Testis (tissue), 5 donors: ENCODE measurements at places on chromosomes 7 and 10. TPM values are rescaled to one million over a fixed set of nuclear protein-coding genes. Genes with fewer than 3 reads are reported as not detected.

GRCh38 chr7:111672901-111673300 lies 110.6 kb upstream of the IMMP2L start:
- no peak for DNase-seq
- H3K27me3 ChIP-seq = no peaks in the 10 kb centered on the region
- no peaks in the 10 kb centered on the region for H3K36me3 ChIP-seq

- DNase-seq = no peak
- no peak overlapping the region for H3K4me3 ChIP-seq
These were observed 1153.8 kb upstream of the C7orf33 start for GRCh38 chr7:147436718-147437117.

- H3K36me3 ChIP-seq = no peaks in the 10 kb centered on the region
- H3K4me1 ChIP-seq = no peaks in the 10 kb centered on the region
- no peak for DNase-seq
- no peak overlapping the region for H3K27ac ChIP-seq
These were observed 63.2 kb downstream of the NHLRC2 start for GRCh38 chr10:113917636-113918035.

- no peaks in the 10 kb centered on the region for H3K27me3 ChIP-seq
- DNase-seq = no peak
- no peak overlapping the region for H3K27ac ChIP-seq
- H3K4me1 ChIP-seq = no peaks in the 10 kb centered on the region
- H3K36me3 ChIP-seq = no peaks in the 10 kb centered on the region
These were observed 212.3 kb upstream of the SLC26A5 start for GRCh38 chr7:103658055-103659005.

DNA sequence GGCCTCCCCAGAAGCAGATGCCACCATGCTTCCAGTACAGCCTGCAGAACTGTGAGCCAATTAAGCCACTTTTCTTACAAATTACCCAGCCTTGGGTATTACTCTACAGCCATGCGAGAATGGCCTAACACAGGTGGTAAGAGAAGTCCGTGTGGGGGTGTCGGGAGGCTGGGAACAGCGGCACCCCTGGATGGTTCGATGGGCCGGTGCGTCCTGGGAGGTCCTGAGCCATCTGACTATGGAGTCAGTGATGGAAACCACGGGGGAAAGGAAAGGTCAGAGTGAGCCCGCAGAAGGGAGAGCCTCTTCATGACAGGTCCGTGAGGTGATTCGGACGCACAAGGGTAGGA lies 2.5 kb upstream of the PTPRN2 start:
- no peaks in the 10 kb centered on the region for H3K36me3 ChIP-seq
- DNase-seq = no peak
- H3K4me3 ChIP-seq = no peak overlapping the region
- no peak overlapping the region for H3K27ac ChIP-seq
- H3K4me1 ChIP-seq = peaks cover 13% of the 10 kb centered on the region

DNA sequence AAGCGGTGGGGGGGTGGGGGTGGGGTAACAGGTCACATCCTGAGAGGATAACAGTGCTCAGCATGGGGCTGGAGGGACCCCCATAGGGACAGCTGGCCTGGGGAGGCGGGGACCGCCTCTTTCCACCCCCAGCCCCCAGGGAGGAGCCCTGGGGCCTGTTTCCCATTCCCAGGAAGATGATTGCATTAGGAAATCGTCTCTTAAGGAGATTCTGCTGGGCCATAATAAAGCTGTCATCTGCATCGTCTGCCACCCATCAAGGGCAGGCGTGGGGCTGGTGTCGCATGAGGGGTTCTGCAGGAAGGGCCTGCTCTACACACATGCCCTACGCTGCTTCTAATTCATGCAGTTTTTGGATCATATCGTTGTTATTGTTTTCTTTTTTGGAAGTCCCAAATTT lies 17.2 kb downstream of the RET start:
- H3K4me1 ChIP-seq = no peaks in the 10 kb centered on the region
- no peak overlapping the region for H3K4me3 ChIP-seq
- no peaks in the 10 kb centered on the region for H3K27me3 ChIP-seq
- no peak overlapping the region for H3K27ac ChIP-seq
- DNase-seq = no peak

- H3K4me3 ChIP-seq = peak overlapping the region; percentile 55
- H3K27ac ChIP-seq = peak overlapping the region; percentile 36
- no peaks in the 10 kb centered on the region for H3K36me3 ChIP-seq
- DNase-seq = peak; percentile 65
- no peaks in the 10 kb centered on the region for H3K27me3 ChIP-seq
These were observed 38.0 kb upstream of the TARP start for GRCh38 chr7:38311329-38311937.

DNA sequence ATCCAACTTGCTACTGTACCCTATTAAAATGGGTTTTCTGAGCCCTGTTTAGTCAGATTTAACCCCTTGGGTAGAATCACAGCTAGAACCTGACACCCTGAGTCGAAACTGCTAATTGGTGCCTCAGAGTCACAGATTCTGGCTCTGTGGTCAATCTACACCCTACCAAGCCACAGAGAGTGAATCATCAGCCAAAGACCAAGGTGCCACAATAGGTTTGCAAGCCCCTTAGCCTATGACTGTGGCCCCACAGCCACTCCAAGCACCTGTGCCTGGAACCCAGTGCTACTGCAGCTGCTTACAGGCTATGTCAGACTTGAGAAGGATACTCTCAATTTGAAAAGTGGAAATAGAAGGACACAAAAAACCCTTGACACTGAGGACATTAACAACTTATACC lies 202.8 kb upstream of the KCND2 start:
- H3K4me1 ChIP-seq = no peaks in the 10 kb centered on the region
- no peaks in the 10 kb centered on the region for H3K27me3 ChIP-seq
- no peak overlapping the region for H3K27ac ChIP-seq
- no peak overlapping the region for H3K4me3 ChIP-seq

DNA sequence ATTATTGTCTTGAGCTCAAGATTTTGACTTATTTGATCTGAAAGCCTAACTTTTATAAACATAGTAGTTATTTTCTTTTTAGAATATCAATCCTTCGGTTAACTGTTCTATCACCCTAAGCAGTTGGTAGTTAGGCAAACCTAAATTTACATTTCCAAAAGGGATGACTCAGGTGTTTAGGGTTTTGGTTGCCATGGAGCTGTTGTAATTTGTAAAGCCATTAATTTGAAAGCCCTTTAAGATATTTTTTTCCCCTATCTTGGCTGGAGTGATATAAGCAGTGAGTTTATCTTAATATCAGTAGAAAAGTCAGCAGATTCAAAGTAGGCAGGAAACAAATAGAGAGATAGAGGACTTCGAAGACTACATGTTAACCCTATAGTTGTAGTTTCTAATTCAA lies 1472.6 kb upstream of the CELF2 start:
- no peaks in the 10 kb centered on the region for H3K27me3 ChIP-seq
- no peaks in the 10 kb centered on the region for H3K4me1 ChIP-seq
- H3K27ac ChIP-seq = no peak overlapping the region

DNA sequence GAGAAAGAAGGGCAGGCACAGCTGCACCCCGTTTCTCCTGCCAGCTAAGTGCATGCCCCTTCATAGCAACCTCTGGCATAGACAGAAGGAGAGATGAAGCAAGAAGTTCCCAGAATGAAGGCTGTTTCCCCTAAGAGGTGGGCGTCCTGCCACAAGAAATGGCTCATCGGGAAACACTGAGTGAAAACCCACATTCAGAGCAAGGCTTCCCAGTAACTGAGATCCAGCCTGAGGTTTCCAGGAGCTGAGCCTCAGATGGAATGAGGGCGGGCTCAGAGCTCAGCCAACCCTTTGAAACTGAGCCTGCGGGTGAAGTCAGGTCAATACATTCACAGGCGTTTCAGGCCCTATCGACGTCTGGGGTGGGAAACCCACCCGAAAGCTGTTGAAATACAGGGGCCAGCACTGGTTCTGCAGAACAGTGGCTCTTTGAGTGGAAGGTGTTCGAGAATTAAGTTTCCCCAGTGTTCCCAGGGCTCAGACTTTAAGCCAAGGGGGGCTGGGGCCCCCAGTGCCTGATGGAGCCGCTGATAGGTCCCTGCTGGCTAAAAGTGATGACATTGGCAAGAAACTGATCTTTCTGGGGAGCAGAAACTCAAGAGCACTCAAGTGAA lies 510.2 kb downstream of the RPS24 start:
- H3K36me3 ChIP-seq = no peaks in the 10 kb centered on the region
- no peaks in the 10 kb centered on the region for H3K27me3 ChIP-seq
- peak; percentile 72 for DNase-seq
- H3K4me1 ChIP-seq = no peaks in the 10 kb centered on the region
- H3K27ac ChIP-seq = no peak overlapping the region

DNA sequence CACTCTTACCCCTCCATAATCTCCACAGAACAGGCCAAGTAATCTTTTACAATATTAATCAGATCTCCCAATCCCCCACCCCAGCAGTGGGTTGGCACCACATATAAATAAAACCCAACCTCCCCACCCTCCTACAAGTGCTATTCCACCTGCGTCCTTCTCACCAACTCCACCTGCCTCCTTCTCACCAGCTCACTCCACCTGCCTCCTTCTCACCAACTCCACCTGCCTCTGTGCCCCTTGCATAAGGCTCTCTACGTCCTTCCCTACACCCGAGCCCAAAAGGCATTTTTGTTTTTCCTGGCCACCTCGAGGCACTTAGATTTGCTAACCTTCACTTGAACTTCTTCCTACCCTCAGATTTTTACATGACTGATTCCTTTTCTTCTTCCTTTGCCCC lies 89.7 kb downstream of the ATE1 start:
- no peaks in the 10 kb centered on the region for H3K4me1 ChIP-seq
- no peak overlapping the region for H3K27ac ChIP-seq
- H3K36me3 ChIP-seq = no peaks in the 10 kb centered on the region
- no peak overlapping the region for H3K4me3 ChIP-seq
- no peaks in the 10 kb centered on the region for H3K27me3 ChIP-seq

DNA sequence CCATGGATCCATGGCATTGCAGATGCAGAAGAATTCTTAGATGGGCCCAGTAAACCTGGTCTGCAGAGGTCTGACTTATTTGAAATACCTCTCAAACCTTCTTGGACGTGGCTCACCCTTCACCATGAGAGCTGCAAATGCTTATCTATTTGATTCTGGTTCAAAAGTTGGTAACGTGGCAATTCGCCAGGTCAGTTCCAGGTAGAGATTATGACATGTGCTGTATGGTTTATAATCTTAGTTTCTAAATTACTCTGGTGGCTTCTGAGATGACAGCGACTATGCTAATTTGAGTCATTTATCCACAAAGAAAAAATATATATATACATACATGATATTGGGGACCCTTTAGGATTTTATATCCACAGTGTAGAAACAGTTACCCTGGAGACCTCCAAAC lies 68.8 kb downstream of the NRP1 start:
- no peaks in the 10 kb centered on the region for H3K27me3 ChIP-seq
- no peak overlapping the region for H3K27ac ChIP-seq
- H3K4me3 ChIP-seq = no peak overlapping the region
- no peaks in the 10 kb centered on the region for H3K36me3 ChIP-seq
- no peak for DNase-seq

DNA sequence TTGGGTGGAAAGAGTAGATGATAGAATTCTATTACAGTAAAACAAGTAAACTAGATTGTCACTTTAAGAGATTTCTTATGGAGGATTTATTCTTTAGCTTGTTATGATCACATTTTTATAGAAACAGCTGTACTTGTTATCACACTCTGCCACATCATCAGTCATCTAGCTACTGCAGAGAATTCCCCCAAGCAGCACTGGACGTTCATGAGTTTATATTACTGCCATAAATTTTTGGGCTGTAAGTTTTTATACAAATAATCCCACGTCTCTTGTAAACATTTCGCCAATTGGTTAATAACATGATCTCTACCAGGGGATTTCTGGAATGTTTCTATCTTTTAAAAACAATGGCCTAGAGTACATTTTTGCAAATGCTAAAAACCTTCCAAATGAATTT lies 238.8 kb downstream of the POLR1F start:
- H3K4me3 ChIP-seq = no peak overlapping the region
- H3K27me3 ChIP-seq = no peaks in the 10 kb centered on the region
- DNase-seq = no peak
- H3K36me3 ChIP-seq = no peaks in the 10 kb centered on the region

DNA sequence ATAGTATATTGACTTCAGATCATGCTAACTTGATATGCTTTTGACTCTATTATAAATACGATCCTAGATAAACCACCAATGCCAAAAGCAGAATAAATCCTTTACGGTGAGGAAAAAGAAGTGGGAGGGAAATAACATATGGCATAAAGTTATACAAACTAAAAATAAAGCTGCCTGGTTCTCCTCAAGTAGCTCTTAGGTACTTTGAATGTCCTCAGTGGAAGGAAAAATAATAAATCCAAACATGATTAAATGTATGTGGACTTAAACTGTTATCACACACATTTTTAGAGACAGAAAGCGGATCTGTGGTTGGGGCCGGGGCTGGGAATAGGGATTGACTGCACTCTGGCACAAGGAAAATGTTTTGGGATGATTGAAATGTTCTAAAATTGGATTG lies 23.6 kb downstream of the EEPD1 start:
- H3K27me3 ChIP-seq = no peaks in the 10 kb centered on the region
- no peak for DNase-seq
- H3K4me1 ChIP-seq = peaks cover 5% of the 10 kb centered on the region
- no peak overlapping the region for H3K4me3 ChIP-seq
- H3K27ac ChIP-seq = peak overlapping the region; percentile 76

GRCh38 chr7:30254248-30254647 lies 30.1 kb upstream of the ZNRF2 start:
- no peak overlapping the region for H3K27ac ChIP-seq
- H3K36me3 ChIP-seq = no peaks in the 10 kb centered on the region
- H3K4me1 ChIP-seq = peaks cover 3% of the 10 kb centered on the region
- DNase-seq = no peak

DNA sequence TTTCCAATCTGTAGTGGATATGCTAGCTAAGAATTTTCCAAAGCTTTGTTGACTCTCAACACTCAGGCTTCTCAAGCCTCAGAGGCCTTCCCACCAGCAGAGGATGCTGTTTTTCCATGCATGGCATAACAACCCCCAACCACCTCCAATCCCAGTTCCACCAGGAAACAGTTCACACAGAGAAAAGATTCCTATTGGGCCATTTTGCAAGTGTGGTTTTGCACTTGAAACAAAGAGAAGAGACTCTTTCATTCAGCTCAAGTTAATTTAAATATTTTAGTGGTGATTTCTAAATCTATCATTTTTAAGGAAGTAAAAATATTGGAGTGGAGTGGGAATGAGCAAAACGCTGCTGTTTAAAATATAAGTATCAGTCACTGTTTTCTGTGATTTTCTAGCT lies 105.6 kb upstream of the COL1A2 start:
- no peaks in the 10 kb centered on the region for H3K4me1 ChIP-seq
- no peak overlapping the region for H3K4me3 ChIP-seq
- H3K36me3 ChIP-seq = no peaks in the 10 kb centered on the region
- H3K27me3 ChIP-seq = no peaks in the 10 kb centered on the region
- DNase-seq = peak; percentile 87

DNA sequence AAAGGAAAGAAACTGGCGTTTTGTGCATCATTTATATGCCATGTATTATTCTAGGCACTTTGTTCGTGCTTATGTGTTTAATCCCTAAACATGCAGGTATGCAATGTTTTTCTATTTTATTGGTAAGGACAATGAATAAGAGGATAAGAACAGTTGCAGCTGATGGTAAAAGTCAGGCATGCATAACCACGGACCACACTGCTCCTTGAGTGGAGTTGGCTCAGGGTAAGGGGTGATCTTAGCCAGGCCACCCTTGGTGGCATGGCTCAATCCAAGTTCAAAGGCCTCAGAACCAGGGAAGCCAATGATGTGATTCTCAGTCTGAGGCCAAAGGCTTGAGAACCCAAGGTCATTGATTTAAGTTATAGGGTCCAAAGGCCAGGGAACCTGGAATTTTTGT lies 1068.1 kb downstream of the NRG3 start:
- no peaks in the 10 kb centered on the region for H3K36me3 ChIP-seq
- H3K4me1 ChIP-seq = peaks cover 4% of the 10 kb centered on the region
- no peaks in the 10 kb centered on the region for H3K27me3 ChIP-seq
- no peak overlapping the region for H3K27ac ChIP-seq
- no peak for DNase-seq

The GRM3 gene
- total RNA-seq = 0.47 TPM

The ABCB4 gene
- 2.0 TPM for total RNA-seq

The HK1 gene
- total RNA-seq = 143 TPM

The GIMAP5 gene
- total RNA-seq = 10.6 TPM

The TBL2 gene
- 211 TPM for total RNA-seq

The ARPC1A gene
- total RNA-seq = 120 TPM
